ENCODE measurements at places on chromosomes 4 and X. TPM values are rescaled to one million over a fixed set of nuclear protein-coding genes. Genes with fewer than 3 reads are reported as not detected.
A peak's percentile ranks its signal among the peaks of the same experiment; 100 is the strongest.

DNA sequence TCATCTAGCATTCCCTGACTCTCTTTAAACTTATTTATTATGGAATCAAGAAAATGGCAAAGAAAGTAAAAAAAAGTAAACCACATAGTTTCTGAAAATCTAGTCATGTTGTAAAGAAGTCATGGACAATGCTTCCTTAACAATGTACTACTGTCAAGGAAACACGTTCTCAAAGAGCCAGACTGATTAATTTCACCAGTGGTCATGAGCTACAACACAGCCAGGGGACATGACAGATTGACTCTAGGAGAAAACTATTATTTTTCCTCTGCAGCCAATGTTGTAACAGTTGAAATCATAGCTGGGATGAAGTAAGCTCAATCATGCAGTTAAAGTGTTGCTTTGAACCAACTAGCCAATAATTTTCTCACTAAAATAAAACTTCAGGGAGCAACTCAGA, 109.2 kb downstream of the MAPK10 start:
- no peak for DNase-seq

GRCh38 chr4:82652062-82652461, 90.3 kb upstream of the TMEM150C start:
- no peak for DNase-seq

- DNase-seq = no peak
Measured at GRCh38 chrX:65723706-65724105, 56.3 kb downstream of the MSN start.

DNA sequence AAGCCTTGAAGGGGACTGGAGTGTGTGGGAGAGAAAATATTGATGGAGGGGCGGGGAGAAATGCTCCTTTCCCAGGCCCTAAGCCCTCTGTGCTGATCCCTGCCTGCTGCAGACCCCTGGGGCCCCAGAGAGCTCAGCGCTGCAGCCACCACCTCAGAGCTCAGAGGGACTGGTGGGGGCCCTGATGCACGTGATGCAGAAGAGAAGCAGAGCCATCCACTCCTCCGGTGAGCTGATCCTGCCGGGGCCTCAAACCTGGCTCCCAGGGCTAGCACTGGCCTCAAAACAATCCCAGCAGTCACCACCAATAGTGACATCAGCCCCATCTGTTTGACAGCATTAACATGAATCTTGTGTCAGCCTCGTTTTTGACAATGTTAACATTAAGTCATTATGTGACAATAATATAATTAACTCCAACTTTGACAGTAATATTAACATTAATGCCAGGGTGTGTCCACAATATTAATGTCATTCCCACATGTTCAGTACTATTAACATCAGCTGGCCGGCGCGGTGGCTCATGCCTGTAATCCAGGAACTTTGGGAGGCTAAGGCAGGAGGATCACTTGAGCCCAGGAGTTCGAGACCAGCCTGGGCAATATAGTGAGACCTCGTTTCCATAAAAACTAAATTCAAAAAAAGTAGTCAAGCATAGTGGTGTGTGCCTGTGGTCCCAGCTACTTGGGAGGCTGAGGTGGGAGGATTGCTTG, 5.8 kb downstream of the WAS start:
- DNase-seq = peak; percentile 52

- no peak for DNase-seq
Measured at GRCh38 chr4:170106900-170107299, 17.1 kb upstream of the AADAT start.

DNA sequence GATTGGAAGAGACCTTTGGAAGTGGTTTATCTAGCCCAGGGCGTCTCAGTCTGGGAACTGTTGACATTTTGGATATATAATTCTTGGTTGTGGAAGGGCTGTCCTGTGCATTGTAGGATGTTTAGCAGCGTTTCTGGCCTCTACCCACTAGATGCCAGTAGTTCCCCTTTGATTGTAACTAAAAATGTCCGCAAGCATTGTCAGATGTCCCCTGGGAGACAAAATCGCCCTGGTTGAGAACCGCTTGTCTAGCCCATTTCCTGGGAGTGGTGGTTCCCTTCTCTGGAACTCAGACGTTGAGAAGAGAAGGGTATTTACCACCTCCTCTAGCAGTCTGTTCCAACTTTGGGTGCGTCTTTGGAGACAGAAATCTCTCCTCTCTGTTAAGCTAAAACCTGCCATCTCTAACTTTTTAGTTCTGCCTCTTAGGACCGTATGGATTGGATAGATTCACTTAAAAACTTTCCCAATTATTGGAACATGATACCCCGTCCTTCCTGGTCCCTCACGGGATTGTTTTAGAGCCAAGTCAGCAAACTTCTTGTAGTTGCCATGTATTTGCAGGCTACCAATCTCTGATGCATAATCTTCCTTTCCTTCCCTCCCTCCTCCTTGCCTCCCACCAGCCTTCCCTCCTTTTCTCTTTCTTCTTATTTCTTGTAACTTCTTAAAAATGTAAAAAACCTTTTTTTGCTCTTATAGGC, 13.9 kb downstream of the TMEM165 start:
- no peak for DNase-seq

GRCh38 chrX:13520936-13521335, 48.5 kb upstream of the EGFL6 start:
- no peak for DNase-seq

GRCh38 chr4:77861495-77861894, 1.1 kb upstream of the MRPL1 start:
- DNase-seq = no peak

DNA sequence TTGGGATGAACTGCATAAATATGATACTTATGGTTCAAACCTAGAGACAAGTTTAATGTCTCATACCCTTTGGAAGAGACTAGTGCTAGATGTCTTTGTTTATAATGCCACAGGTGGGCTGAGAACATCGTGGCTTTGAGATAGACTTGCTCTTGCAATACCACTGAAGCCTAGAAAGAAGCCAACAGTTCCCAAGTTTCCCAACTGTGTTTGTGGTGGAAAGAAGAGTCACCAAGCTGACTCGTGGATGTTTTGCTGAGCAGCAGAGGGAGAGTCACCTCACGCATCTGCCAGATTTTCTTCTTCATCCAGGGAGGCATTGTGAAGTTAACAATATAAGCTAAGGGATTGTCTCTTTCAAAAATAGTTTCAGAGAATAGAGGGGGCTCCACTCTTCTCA, 1076.2 kb downstream of the C4orf33 start:
- DNase-seq = no peak

DNA sequence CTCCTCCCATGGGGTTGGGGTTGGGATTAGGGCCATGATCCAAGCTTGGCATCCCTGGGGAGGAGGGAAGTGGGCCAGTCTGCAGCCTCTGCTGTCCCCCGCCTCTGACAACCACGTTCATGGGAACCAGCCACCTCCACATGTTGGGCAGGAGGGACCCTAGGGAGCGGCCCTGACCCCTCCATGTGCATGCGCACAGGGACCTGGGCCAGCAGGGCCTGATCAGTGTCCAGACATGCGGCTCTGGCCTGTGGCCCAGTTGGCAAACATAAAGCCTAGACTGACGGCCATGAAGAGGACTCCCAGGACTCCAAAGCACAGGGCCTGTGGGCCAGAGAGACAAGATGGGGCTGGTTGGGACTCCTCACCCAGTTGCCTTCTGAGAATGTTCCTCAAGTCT, 11.3 kb downstream of the SLC38A5 start:
- no peak for DNase-seq

FAM149A gene
- total RNA-seq = 13.9 TPM

ARHGAP6 gene
- total RNA-seq = 2.0 TPM

SMIM10L2A gene
- 7.0 TPM for total RNA-seq

PPEF2 gene
- total RNA-seq = not detected

CYTL1 gene
- total RNA-seq = 3.5 TPM

TMEM184C gene
- total RNA-seq = 34.3 TPM

TCEAL6 gene
- not detected for total RNA-seq

Measured in H7 (cell line).